ENCODE measurements at places on chromosomes 7 and 10.
A peak's percentile ranks its signal among the peaks of the same experiment; 100 is the strongest.

DNA sequence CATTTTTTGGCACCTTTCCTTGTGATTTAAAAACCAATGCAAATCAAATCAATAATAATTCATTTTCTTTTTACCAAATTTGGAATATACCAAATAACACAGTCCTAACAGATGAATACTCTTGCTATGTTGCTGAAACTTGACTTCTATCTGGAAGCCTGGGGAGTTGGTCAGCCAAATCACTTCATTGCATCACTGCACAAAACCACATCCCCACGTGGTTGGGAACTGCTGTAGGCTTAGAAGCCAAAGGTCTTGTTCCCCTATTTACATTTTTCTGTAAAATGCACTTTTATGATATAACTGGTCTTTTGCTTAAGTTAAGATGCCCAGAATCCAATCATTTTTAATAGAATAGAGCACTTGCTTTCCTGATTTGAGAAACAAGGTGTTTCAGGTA, 15.2 kb downstream of the GPR85 start:
- DNase-seq, result peak; percentile 12

DNA sequence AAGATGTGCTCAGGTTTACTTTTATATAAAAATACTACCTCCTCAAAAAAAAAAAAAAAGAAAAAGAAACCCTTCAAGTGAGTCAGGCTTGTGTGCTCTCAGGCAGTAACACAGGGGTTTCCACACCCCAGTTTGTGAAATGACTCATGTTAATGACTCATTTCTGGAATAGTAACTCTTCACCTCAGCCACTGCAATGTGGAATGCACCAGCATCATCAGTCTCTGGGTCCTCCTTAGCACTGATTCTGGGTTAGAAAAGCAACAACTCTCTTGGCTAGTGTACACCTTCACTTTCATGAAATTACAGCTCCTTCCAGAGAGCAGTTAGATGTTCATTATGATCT, 110.6 kb downstream of the EMX2 start:
- DNase-seq, result peak; percentile 22

DNA sequence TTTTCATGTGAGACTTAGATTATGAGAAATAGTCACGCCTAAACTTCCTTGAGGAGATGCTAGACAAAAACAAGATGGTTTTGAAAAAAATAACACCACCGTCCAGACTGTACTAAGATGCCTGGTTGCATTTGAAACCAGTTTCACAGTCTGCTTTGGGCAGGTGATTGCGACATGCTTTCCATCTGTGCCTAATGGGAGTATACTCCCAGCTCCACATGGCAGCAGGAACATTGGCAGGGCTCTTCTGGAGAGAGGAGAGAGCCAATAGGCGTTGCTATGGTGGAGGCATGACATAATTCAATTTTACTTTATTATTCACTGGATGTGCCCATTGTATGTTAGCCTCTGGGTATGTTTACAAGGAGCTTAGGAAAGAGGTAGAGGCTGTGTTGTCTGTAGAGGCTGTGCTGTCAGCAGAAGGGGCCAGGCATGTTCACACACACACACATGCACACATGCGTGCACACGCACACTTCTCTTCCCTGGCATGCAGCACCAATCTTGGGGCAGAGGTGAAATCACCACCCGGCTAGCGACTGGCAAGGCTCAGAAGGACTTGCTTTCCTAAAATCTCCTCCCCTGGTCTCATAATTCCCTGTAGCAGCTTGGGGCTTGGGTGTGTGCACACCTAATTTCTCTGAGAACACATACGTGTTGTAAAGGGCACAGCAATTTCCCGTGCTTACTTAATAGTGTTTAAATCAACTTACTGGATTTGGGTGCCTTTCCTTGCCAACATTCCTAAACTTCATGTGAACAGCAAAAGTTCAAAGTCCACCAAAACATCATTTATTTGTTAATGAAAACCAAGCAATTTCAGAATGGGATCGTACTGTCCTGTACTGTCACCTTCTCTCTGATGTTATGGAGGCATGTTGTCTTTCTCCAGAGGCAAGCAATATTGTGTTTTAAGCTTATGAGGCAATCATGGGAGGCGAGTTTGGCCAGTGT, 162.1 kb downstream of the TCF7L2 start:
- DNase-seq, result no peak

- no peak for DNase-seq
Measured at GRCh38 chr10:82661701-82662100, 786.7 kb downstream of the NRG3 start.

GRCh38 chr7:27170426-27171324, 3.4 kb downstream of the HOXA10 start:
- no peak for DNase-seq

- DNase-seq, result peak; percentile 23
Measured at GRCh38 chr10:68628576-68629127, 68.5 kb downstream of the TET1 start.

DNA sequence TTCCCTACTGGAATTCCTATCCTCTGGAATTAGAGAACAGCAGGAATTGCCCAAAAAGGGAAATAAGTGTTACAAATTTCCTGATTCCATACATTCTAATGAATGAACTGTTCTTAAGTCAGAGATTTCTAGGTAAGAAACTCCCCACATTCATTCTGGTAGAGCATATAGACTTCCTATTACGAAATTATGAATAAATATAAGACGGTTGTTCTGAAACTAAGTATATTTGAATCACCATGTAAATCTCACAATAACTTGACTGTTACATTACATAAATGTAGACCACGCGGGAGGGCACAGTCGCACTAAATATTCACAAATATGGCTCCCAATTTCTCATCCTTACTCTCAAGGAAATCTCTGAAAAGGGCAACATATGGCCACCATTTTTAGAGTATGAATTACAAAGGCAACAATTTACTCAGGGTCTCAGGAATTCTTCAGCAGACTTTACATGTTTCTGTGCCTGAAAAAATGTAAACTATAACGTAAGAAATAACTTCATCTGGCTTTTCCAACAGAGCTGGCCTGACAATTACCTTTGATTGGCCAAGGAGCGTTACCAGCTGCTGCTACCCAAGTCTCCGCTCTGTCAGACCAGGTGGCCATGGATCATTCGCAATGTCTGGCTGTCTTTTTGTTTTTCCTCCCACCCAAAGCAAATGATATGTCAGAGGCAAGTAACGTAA, 115.8 kb downstream of the MPP7 start:
- DNase-seq, result no peak

GRCh38 chr7:512541-513311, 6.9 kb downstream of the PDGFA start:
- DNase-seq, result no peak

- DNase-seq, result no peak
Measured at GRCh38 chr10:7357193-7357592, 53.6 kb downstream of the SFMBT2 start.

GRCh38 chr10:73113551-73113950, 3.3 kb downstream of the NUDT13 start:
- no peak for DNase-seq

GRCh38 chr10:36712695-36713094, 412.7 kb upstream of the ANKRD30A start:
- DNase-seq, result no peak

DNA sequence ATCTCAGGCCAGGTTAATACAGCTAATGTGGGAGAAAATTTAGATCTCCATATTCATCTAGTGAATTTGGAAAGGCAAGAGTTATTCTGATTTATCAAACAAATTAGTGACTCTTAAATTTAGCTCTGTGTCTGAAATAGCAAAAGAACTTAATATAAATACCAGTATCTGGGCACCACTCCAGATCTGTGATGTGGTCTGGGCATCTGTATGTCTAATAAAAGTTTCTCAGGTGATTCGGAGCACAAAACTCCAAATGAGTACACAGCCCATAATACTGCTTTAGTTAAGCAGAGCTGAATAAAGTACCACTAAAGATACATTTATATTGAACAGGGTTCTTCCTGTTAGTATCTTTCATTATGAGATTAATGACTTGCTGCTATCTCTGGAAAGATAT, 261.4 kb downstream of the BAMBI start:
- no peak for DNase-seq

DNA sequence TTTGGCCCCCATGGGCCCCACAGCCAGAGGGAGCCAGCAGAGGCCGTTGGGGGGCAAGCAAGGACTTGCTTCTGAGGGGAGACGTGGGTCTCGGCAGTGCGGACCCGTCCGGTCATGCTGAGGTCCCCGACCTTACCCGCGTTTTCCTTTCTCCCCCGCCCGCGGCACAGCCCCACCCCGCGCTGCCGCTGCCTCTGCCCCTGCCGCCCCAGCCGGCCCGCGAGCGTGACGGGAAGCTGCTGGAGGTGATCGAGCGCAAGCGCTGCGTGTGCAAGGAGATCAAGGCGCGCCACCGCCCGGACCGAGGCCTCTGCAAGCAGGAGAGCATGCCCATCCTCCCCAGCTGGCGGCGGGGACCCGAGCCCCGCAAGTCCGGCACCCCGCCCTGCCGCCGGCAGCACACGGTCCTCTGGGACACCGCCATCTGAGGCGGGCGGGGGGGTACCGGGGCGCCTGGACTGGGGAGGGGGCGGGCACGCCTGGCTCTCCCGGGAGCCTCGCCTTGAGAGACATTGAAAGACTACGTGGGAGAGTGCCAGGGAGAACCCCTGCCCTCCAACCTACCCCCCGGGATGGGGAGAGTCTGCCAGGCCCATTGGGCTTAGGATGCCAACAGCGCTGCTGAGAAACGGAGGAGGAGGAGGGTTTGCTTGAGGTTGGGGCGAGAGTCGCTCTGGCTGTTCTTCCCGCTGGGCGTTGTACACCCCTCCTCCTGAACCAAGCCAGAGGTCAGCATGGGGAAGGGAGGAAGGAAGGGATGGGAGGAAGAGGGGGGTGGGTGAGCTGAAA, 9.9 kb downstream of the NYAP1 start:
- peak; percentile 28 for DNase-seq

- DNase-seq, result no peak
Measured at GRCh38 chr7:127419196-127419595, 26.7 kb upstream of the ZNF800 start.

- no peak for DNase-seq
Measured at GRCh38 chr7:153934629-153935028, 117.6 kb upstream of the DPP6 start.

- DNase-seq, result no peak
Measured at GRCh38 chr10:60384708-60385398, 4.8 kb downstream of the ANK3 start.

- no peak for DNase-seq
Measured at GRCh38 chr10:56123247-56123646, 237.8 kb downstream of the ZWINT start.

GRCh38 chr10:91164520-91165065, 55.9 kb upstream of the PCGF5 start:
- DNase-seq, result peak; percentile 10

DNA sequence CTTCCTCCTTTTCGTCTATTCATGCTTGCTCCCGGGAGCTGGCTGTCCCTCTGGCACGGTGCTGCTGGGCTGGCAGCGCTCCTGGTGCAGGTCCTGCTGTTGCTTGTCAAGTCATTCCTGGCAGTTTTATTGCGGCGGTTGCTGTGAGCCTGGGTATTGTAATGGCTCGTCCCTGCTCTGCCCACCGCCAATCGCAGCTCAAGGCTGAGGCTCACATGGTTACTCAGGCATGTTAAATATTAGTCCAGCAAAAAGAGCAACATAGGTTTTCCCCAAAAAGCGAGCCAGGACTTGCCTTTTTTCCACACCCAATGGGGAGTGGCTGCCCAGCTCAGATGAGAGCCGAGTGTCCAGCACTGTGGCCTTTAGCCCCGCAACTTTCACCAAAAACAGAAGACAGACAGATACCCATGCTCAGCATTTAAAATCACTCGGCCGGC, 492.9 kb upstream of the FOXK1 start:
- DNase-seq, result no peak

DNA sequence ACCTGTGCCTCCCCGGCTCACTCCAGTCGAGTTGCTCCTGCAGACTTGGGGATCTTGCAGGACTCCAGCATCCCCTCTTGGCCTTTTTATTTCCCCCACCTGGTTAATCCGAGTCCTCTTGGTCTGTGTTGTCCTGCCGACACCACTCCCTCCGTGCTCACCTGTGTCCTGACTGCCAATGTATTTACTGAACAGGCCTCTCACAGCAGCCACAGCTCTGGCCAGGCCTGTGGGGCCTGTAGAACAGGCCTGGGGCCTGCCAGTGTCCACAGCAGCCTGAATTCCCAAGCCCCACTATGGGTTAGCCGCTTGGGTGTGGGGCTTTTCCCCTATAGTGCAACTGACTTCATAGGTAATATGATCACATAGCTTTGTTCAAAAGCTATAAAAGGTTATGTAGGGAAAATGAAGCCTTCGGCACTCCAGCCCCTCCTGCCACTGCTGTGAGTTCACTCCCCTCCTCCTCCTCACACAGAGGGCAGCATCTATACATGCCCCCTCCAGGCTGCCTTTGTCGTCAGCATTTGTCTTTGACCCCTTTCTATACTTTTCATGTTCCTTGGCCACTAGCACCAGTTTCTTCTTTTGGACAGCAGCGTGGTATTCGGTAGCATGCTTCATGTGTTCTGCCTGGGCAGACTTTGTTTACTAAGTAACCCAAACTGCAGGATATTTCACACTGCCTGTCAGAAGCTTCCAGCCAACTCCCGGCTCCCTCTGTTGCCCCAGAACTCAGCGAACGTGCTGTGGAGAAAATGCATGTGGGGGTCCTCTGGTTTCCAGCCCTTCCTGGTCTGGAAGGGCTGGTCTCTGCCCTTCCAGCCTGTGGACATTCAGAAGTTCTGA, 46.1 kb downstream of the ZNF467 start:
- DNase-seq, result no peak

- DNase-seq, result no peak
Measured at GRCh38 chr7:101035941-101036340, 16.1 kb downstream of the MUC17 start.

GRCh38 chr7:27576360-27576944, 86.2 kb downstream of the HIBADH start:
- DNase-seq, result no peak

DNA sequence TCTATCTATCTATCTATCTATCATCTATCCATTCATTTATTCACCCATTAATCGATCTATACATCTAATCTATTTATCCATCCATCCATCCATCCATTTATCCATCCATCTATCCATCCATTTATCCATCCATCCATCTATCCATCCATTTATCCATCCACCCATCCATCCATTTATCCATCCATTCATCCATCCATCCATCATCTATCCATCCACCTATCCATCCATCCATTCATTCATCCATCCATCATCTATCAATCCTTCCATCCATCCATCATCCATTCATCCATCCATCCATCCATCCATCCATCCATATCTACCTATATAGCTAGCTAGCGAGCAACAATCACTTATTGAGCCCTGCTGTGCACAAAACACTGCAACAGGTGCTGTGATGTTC, 953.1 kb upstream of the ZNF722 start:
- no peak for DNase-seq

DNA sequence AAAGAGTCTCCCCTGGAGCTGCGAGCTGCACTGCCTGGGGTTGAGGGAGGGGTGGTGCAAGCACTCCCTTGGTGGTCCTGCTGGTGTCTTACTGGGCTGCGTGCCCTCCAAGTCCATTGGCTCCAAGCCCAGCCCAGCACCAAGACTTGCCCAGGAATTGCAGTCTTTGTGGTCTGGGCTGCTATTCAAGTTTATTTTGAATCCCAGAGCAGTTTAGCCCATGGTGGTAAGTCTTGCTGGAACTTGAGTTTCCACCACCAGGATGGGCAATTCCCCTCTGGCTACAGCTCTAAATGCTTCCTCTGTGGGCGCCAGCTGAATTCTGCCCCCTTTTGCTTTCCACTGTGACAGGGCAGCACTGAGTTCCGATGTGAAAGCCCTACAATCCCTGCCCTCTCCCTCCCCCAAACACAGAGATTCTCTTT, 25.1 kb downstream of the GALNT11 start:
- DNase-seq, result no peak

Data from CD4-positive, alpha-beta T cell treated with Interferon alpha-2 for 1 hour (primary cell).